ENCODE measurements at places on chromosomes 5 and 9.

DNA sequence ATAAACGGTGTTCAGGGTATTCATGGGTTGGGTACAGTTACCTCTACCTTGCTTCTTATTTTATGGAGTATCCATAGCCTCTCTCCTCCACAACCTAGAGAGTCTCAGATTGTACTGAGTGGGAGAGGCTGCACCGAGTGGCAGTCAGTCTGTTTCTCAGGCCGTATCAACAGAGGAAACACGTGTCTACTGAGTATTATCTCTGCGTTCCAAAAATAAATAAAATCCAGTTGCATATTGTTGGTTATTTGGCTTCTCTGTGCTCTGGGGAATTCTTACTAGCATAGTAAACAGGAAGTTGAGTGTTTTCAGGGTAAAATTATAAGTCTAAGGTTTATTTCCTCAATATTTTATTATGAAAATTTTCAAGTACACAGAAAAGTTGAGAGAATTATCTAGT lies 231.0 kb downstream of the ARHGEF28 start:
- peaks cover 7% of the 10 kb centered on the region for H3K4me1 ChIP-seq
- H3K27ac ChIP-seq, result no peak overlapping the region
- H3K36me3 ChIP-seq, result peaks cover 14% of the 10 kb centered on the region
- DNase-seq, result no peak

- no peak for DNase-seq
- H3K4me3 ChIP-seq, result no peak overlapping the region
- H3K4me1 ChIP-seq, result no peaks in the 10 kb centered on the region
Observed at GRCh38 chr9:36543916-36544315, 28.8 kb upstream of the MELK start.

GRCh38 chr9:89120704-89121103 lies 57.9 kb downstream of the SHC3 start:
- no peaks in the 10 kb centered on the region for H3K36me3 ChIP-seq
- H3K4me1 ChIP-seq, result no peaks in the 10 kb centered on the region
- no peak overlapping the region for H3K4me3 ChIP-seq
- no peak overlapping the region for H3K27ac ChIP-seq
- peaks cover 9% of the 10 kb centered on the region for H3K27me3 ChIP-seq
- DNase-seq, result no peak

DNA sequence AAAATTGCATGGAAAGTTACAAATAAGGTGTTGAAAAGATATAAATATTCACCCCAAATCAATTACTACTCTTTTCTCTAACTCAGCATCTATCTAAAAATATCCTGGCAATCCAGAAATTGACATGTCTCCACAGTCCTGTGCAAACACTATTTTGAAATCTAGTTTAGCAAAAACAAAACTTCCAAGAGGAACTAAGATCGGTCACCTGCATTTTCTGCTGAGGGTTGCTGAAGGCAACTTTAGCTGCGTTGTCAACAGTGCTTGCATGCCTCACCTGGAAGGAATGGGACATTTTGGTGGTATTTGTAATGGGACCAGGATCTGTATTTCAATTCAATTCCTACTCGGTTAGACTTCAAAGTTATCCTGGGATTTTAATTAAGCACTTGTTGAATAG lies 398.3 kb downstream of the NTRK2 start:
- H3K4me3 ChIP-seq, result no peak overlapping the region
- H3K4me1 ChIP-seq, result peaks cover 32% of the 10 kb centered on the region
- peaks cover 6% of the 10 kb centered on the region for H3K27me3 ChIP-seq
- peaks cover 13% of the 10 kb centered on the region for H3K36me3 ChIP-seq
- H3K27ac ChIP-seq, result no peak overlapping the region

GRCh38 chr5:179497636-179498340 lies 52.6 kb upstream of the RUFY1 start:
- peaks cover 19% of the 10 kb centered on the region for H3K27me3 ChIP-seq
- no peak overlapping the region for H3K4me3 ChIP-seq
- peaks cover 5% of the 10 kb centered on the region for H3K4me1 ChIP-seq
- H3K27ac ChIP-seq, result no peak overlapping the region
- H3K36me3 ChIP-seq, result no peaks in the 10 kb centered on the region
- DNase-seq, result no peak

GRCh38 chr9:104948277-104948676 lies 20.3 kb upstream of the ABCA1 start:
- DNase-seq, result no peak
- no peaks in the 10 kb centered on the region for H3K36me3 ChIP-seq
- H3K4me1 ChIP-seq, result no peaks in the 10 kb centered on the region
- H3K27ac ChIP-seq, result no peak overlapping the region
- no peak overlapping the region for H3K4me3 ChIP-seq
- H3K27me3 ChIP-seq, result peaks cover 3% of the 10 kb centered on the region

DNA sequence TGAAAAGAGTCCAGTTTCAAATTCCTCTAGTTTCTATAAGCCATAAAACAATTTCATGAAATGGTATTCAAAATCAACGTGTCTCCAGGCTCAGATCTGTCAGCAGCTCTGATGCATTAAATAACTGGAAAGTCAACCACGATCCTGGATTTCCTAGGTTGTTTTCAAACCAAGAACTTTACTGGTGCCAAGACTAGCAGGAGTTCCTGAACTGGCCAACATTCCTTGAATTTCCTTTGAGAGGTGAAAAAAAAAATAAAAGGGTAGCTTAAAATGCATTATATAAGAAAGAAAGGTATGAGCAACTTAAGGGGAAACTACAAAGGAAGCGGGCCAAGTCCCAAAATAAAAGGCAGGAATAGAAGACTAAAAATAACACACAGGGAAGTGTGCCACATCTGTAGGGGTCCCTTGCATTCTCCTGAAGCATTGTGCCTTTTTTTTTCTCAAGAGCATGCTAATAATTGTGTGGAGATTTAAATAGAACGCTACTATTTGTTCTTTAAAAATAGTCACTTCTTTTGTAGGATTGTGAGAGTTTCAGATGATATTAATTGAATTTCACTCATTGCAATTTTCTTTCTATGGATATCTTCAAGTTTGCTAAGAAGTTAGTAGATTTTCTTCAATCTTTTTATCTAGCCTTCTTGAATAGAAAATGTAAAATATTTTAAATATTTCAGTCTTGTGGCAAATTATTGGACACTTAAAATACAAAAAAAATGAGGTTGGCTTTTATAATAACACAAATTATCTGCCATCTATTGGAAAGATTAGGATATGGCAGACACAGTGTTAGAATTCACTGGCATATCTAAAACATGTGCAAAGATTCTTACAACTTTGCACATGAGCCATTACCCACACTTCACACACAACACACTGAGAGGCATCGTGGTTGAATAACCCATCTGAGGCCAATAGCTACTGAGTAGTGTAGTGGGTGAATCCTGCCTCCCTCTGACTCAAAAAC lies 15.3 kb downstream of the ESM1 start:
- H3K4me1 ChIP-seq, result no peaks in the 10 kb centered on the region
- H3K27ac ChIP-seq, result no peak overlapping the region
- peaks cover 4% of the 10 kb centered on the region for H3K36me3 ChIP-seq
- H3K27me3 ChIP-seq, result peaks cover 2% of the 10 kb centered on the region
- no peak for DNase-seq
- no peak overlapping the region for H3K4me3 ChIP-seq

GRCh38 chr9:134329576-134329855 lies 3.3 kb downstream of the RXRA start:
- H3K4me3 ChIP-seq, result no peak overlapping the region
- H3K27me3 ChIP-seq, result peaks cover 2% of the 10 kb centered on the region
- peaks cover 53% of the 10 kb centered on the region for H3K4me1 ChIP-seq
- no peak overlapping the region for H3K27ac ChIP-seq
- H3K36me3 ChIP-seq, result no peaks in the 10 kb centered on the region

GRCh38 chr9:133332381-133332730 lies 3.6 kb downstream of the SURF6 start:
- H3K27me3 ChIP-seq, result peaks cover 6% of the 10 kb centered on the region
- no peak overlapping the region for H3K4me3 ChIP-seq
- peaks cover 69% of the 10 kb centered on the region for H3K36me3 ChIP-seq
- H3K27ac ChIP-seq, result no peak overlapping the region
- H3K4me1 ChIP-seq, result peaks cover 20% of the 10 kb centered on the region
- DNase-seq, result no peak

DNA sequence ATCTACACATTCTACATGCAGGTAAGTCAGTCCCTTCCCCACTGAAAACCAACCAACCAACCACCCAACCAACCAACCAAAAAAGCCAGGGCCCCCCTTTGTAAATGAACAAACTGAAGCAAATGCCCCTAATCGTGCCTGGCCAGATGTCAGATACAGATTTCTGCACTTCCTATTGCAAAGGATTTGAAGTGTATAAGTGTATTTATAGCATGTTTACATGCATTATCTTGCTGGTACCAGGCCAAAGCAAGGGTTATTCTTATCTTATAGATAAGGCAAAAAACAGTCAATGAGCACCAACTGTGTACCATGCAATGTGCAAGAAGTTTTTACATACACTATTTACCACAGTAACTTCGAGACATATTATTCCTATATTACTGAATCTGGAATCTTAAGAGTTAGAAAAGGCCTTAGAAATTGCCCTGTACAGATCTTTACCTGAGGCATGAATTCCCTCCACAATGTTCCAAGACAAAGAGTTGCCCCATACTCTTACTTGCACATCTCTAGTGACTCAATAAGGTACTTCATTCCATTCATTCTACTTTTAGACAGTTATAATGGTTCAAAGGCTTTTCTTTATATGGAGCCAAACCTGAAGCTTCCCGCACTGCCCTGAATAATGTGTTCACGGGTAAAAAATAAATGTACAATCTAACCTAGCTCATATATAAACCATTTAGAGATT lies 51.7 kb upstream of the NR5A1 start:
- H3K4me3 ChIP-seq, result no peak overlapping the region
- peaks cover 20% of the 10 kb centered on the region for H3K36me3 ChIP-seq
- no peak for DNase-seq
- H3K27me3 ChIP-seq, result no peaks in the 10 kb centered on the region

- H3K4me1 ChIP-seq, result peaks cover 69% of the 10 kb centered on the region
- no peaks in the 10 kb centered on the region for H3K36me3 ChIP-seq
- peaks cover 48% of the 10 kb centered on the region for H3K27me3 ChIP-seq
- DNase-seq, result no peak
- peak overlapping the region; percentile 21 for H3K4me3 ChIP-seq
- no peak overlapping the region for H3K27ac ChIP-seq
Observed at GRCh38 chr5:154145268-154145667, 45.3 kb upstream of the GALNT10 start.

DNA sequence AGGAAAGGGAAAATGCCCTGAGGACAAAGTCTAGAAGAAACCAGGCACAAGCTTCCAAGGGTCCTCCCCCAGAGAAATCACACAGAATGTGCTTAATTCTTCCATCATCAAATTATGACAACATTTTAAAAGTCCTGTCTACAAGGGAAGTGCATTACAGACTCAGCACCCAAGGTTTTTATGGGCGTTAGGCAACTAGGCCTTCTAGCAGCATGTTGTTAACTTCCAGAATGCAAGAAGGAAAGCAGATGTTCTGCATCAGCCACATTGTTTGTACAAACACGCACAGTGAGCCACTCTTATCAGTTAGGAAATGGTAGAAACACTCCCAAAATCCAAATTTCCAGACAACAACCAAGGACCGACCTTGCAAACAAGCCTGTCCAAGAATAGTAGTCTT lies 26.5 kb downstream of the SMC5 start:
- H3K27ac ChIP-seq, result no peak overlapping the region
- H3K36me3 ChIP-seq, result peaks cover 74% of the 10 kb centered on the region
- no peaks in the 10 kb centered on the region for H3K4me1 ChIP-seq
- no peaks in the 10 kb centered on the region for H3K27me3 ChIP-seq
- no peak overlapping the region for H3K4me3 ChIP-seq
- DNase-seq, result no peak

- DNase-seq, result no peak
- peaks cover 23% of the 10 kb centered on the region for H3K4me1 ChIP-seq
- no peaks in the 10 kb centered on the region for H3K36me3 ChIP-seq
- no peak overlapping the region for H3K4me3 ChIP-seq
- no peak overlapping the region for H3K27ac ChIP-seq
Observed at GRCh38 chr9:115006660-115007059, 76.3 kb upstream of the TNFSF8 start.

GRCh38 chr9:134597041-134597913 lies 44.3 kb upstream of the COL5A1 start:
- peaks cover 6% of the 10 kb centered on the region for H3K27me3 ChIP-seq
- H3K27ac ChIP-seq, result no peak overlapping the region
- H3K4me3 ChIP-seq, result no peak overlapping the region
- peaks cover 24% of the 10 kb centered on the region for H3K4me1 ChIP-seq
- DNase-seq, result no peak
- H3K36me3 ChIP-seq, result no peaks in the 10 kb centered on the region

DNA sequence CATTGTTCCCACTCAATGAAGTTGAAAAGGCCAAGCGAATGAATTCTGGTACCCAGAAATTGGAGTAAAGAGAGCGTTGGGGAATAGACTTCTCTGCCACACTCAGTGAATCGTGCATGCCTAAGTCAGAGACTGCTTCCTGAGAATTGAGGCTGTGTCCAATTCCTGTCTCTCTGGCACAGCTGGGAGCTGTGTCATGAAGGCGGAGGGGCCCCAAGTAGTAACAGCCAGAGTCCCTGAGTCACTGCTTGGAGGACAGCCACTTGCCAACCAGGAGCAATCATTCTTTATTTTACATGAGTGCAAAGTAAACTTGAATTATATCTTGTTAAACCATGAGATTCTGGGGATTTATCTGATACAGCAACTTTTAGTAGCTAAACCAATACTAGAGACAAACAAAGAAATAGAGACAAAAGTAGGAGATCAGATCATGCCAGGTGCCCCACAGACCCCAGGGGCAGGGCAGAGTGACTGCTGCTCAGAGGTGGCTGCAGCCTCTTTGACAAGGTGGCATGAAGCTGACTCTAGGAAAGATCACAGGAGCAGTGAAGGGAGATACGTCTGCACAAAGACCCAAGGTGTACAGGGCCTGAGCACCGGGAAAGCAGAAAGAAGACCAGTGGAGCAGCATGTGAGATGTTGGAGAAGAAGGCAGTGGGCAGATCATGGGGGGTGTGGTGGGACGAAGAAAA lies 246.0 kb downstream of the GADD45G start:
- H3K27ac ChIP-seq, result no peak overlapping the region
- peaks cover 15% of the 10 kb centered on the region for H3K27me3 ChIP-seq
- peaks cover 12% of the 10 kb centered on the region for H3K4me1 ChIP-seq
- no peak overlapping the region for H3K4me3 ChIP-seq
- no peak for DNase-seq
- H3K36me3 ChIP-seq, result peaks cover 5% of the 10 kb centered on the region

Data from nephron progenitor cell (in vitro differentiated cells).